ENCODE measurements at places on chromosomes 13 and 19. TPM values are rescaled to one million over a fixed set of nuclear protein-coding genes. Genes with fewer than 3 reads are reported as not detected.
A peak's percentile ranks its signal among the peaks of the same experiment; 100 is the strongest.

- DNase-seq, result peak; percentile 91
Measured at GRCh38 chr19:58274771-58275201, 4.0 kb upstream of the ZNF8 start.

GRCh38 chr19:49056101-49056901 is 1.2 kb downstream of the CGB7 start:
- DNase-seq, result peak; percentile 63

DNA sequence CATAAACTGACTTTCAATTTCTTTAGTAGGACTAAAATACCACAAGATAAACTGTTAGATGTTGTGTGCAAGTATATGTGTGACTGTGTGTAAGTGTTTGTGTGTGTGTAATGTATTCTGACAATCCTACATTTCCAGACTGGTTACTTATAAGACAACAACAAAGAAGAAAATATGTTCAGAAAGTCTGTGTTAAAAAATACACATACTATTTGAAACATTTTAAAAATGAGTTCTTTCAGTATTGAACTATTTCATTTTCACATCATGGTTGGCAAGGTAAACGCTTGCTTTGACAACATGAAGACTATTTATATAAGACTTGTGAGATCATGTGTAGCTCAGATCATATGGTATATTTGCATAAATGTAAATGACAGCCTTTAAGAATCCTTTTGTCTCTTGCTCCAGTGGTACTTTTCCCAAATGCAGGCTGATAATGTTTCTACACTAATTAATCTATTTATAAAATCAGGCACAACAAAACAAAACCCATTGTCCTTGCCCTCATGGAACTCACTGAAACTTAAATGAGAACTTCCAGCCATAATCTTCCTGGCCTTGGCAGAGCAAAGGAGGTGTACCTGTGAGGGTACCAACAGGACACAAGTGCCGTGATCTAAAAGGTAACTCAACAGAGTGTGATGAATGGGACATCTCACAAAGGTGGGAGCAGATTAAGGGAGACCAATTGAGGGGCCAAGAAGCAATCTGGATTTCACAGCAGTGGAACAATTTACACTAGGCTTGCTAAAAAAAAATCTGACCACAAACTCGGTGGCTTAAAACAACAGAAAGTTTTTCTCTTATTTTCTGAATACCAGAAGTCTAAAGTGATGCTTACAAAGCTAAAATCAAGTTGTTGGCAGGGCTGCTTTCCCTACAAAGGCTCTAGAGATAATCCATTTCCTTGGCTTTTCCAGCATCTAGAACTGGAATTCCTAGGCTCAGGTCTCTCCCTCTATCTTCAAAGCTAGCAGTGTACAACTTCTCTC is 349.0 kb downstream of the TBC1D4 start:
- DNase-seq, result peak; percentile 22

DNA sequence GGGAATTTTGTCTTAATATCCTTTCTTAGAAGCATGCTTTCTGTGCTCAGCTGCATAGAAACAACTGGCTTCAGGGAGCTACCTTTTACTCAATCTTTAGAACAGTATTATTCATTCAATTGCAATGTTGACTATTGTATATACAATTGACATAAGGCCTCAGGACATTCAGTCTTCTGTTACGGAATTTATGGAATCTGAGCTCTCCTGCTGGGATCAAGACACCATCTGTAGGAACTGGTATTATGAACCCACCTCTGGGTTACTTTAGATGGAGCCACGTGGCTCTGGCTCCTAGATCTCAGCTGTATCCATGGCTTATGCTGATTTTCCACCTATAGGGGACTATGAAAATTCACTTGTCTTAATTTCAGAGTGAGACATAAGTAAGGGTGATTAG is 716.2 kb upstream of the GPC6 start:
- DNase-seq, result no peak

DNA sequence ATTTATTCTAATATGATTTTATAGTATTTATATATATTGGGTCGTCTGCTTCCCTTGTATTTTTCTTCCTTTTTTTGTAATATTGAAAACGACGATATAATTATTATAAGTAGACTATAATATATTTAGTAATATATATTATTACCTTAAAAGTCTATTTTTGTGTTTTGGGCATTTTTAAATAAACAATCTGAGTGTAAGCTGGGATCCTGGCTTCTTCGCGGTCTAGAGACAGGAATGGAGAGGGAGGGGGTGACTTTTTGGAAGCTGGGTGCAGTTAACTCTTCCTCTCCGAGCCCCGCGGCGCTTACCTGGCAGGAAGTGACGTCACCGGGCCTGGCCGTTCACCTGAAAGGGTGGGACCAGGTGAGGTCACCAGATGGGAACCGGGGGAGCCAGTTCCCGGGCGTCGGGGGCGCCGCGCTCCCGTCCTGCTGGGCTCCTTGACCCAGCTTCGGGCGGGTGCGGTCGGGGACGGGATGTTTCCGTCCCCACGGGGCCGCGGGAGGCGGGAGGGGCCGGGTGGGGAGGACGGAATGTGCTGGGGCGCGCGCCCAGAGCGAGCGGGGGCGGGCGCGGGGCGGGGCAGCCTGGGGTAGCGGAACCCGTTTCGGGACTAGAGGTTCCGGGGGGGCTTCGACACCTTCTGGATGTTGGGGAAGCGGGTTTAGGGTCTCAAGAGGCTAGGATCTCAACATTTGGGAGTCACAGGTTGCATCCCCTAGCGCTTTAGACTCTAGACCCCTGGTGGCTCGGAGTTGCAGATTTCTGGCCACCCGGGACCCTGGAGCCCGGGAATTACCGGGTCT is 2.8 kb downstream of the ZFP36 start:
- peak; percentile 76 for DNase-seq

DNA sequence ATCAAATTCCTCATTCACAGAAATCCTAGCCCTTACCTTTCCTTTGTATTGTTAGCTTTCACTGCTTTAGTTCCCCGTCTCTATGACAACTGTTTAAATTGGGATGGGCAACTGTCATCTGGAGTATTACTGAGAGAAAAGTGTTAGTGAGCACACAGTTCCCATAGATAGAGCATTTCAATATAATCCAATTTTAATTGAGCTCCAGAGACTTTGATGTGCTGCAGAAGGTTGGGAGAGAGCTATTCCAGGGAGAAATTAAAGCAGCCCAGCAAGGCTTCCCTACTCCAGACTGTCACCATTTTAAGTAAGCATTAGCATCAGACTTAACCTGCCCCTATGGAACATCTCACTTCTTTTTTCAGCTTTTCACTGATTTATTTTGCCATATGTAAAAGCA is 55.0 kb upstream of the MAB21L1 start:
- no peak for DNase-seq

GRCh38 chr19:15614507-15615379 is at the start of gene CYP4F8:
Gene CYP4F8 (plus strand): TSS chr19:15615218. CDS start chr19:15615617, 399 bp downstream.
- DNase-seq, result peak; percentile 36

Gene BCL3
- 6.8 TPM for total RNA-seq

Gene DPRX
- not detected for total RNA-seq

Data from M059J (cell line).